Colonic mucosa (tissue), 4 donors: ENCODE measurements at places on chromosomes 3 and 15. TPM values are rescaled to one million over a fixed set of nuclear protein-coding genes. Genes with fewer than 3 reads are reported as not detected.

DNA sequence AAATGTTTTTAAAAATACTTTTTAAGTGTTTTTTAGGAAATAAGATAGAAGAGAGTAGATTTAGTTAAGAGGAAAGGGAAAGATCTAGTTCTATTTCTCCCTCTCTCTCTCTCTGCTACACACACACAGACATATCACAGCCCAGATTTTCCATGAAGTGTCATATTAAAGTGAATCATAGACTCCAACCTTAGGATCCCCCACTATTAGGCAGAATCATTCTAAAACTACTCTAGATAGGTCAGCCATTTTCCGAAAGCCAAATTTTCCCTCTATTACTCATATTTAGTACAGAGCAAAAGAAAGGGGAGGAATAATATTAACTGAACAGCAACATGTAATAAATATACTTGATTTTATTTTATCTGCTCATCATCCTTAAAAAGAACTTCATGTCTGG is 45.1 kb upstream of the RSL24D1 start:
- H3K27ac ChIP-seq, result no peak overlapping the region
- H3K4me1 ChIP-seq, result peaks cover 6% of the 10 kb centered on the region
- DNase-seq, result no peak
- H3K36me3 ChIP-seq, result no peaks in the 10 kb centered on the region

The P2RY12 gene
- total RNA-seq, result 0.72 TPM

GRCh38 chr15:30922480-30923311 is 19.0 kb downstream of the FAN1 start:
- peak; percentile 32 for DNase-seq
- no peaks in the 10 kb centered on the region for H3K4me1 ChIP-seq
- peak overlapping the region; percentile 27 for H3K27ac ChIP-seq
- peaks cover 12% of the 10 kb centered on the region for H3K36me3 ChIP-seq

The NR1I2 gene
- total RNA-seq, result 58.4 TPM

The ANKUB1 gene
- not detected for total RNA-seq

GRCh38 chr3:15647611-15648167 is 46.1 kb downstream of the BTD start:
- H3K4me3 ChIP-seq, result no peak overlapping the region
- peak overlapping the region; percentile 24 for H3K27ac ChIP-seq
- no peaks in the 10 kb centered on the region for H3K36me3 ChIP-seq
- DNase-seq, result peak; percentile 32
- H3K4me1 ChIP-seq, result no peaks in the 10 kb centered on the region

The PRSS50 gene
- not detected for total RNA-seq

The LPCAT4 gene
- 174 TPM for total RNA-seq

The UROC1 gene
- total RNA-seq, result not detected

DNA sequence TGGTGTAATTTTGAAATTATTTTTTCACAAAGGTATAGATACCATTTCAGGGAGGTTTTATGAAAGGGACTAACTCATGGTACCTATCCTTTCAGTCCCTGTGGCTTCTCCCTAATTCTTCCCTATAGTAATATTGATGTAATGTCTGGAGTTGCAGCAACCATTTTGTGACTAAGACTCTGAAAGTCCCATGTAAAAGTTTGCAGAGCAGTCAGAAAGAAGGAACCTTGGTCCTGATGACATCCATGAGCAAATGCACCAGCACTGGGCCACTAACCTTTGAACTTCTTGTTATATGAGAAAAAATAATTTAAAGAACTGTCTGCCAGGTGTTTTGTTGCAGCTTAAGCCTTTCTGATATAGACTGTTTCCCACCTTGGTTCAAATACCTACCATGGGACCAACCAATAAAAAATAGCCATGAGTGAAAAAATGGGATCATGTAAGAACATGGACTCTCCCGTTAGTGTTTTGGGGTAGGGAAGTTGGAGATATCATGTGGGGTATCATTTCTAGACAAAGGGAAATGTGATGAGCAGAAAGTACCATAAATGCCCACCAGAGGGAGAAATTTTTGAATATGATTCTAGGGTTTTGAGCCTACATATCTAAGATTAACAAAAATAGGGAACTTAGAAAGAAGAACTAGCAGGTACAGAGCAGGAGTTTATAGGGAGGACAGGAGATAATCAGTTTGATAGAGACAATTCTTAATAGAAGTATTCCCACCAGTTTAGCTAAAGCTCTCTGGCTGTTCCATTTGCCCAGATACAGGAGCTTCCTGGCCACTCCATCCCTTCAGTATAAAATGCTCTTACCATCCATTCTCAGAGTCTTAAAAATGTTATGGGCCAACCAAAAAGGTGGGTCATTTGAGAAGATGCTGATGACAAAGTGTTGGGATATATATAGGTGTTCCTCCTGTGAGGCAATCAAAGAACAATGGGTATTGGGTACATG is 3.4 kb upstream of the CPOX start:
- no peak overlapping the region for H3K4me3 ChIP-seq
- H3K27me3 ChIP-seq, result no peaks in the 10 kb centered on the region
- no peak for DNase-seq

GRCh38 chr3:141070727-141071357 is 19.7 kb downstream of the SPSB4 start:
- H3K27me3 ChIP-seq, result no peaks in the 10 kb centered on the region
- no peak overlapping the region for H3K4me3 ChIP-seq
- no peaks in the 10 kb centered on the region for H3K4me1 ChIP-seq

The GOLGA8T gene
- total RNA-seq, result not detected

The ZIC1 gene
- total RNA-seq, result 0.19 TPM

GRCh38 chr3:108110934-108111333 is 20.1 kb upstream of the CD47 start:
- H3K27ac ChIP-seq, result no peak overlapping the region
- DNase-seq, result no peak
- no peaks in the 10 kb centered on the region for H3K36me3 ChIP-seq
- H3K4me3 ChIP-seq, result no peak overlapping the region
- H3K27me3 ChIP-seq, result no peaks in the 10 kb centered on the region
- H3K4me1 ChIP-seq, result no peaks in the 10 kb centered on the region

The XYLB gene
- total RNA-seq, result 17.4 TPM

DNA sequence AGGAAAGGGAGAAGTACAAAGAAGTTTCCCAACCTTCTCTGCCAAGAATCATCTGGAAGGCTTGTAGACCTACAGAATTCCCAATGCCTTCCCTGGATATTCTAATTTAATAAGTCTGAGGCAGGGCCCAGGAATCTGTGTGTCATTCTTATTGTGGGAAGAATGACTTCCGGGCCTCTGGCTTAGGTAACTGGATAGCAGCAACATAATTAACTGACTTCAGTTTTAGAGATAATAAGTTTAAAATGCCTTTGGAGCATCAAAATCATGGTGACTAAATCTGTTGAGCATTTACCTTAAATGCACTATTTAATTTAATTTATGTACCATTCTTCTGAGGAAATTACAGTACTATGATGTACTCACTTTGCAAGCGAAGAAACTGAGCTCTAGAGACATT is 44.3 kb upstream of the TM4SF1 start:
- no peak overlapping the region for H3K27ac ChIP-seq
- no peaks in the 10 kb centered on the region for H3K36me3 ChIP-seq
- DNase-seq, result no peak
- H3K4me1 ChIP-seq, result no peaks in the 10 kb centered on the region
- no peaks in the 10 kb centered on the region for H3K27me3 ChIP-seq

DNA sequence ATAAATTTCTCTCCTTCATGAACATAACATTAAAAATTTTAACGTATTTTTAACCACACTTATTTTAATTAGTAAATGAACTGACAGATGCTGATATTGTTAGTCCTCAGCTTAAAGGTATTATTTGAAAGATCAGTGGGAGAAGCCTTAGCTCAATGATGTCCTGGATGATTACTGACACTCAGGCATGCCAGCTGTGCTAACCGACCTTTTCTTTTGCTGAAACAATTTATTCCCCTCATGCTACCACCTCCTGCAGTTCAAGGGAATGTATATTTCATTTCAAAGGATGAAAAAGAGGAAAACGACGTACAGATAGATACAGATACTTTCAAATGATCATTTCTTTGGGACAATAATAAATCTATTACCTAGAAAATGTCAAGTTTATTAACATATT is 620.8 kb downstream of the FGF12 start:
- no peaks in the 10 kb centered on the region for H3K4me1 ChIP-seq
- no peaks in the 10 kb centered on the region for H3K27me3 ChIP-seq
- no peak overlapping the region for H3K4me3 ChIP-seq
- H3K36me3 ChIP-seq, result no peaks in the 10 kb centered on the region
- H3K27ac ChIP-seq, result no peak overlapping the region

GRCh38 chr3:111070772-111071256 is 802 bp upstream of the NECTIN3 start:
- no peak for DNase-seq
- H3K27ac ChIP-seq, result peak overlapping the region; percentile 95
- H3K36me3 ChIP-seq, result no peaks in the 10 kb centered on the region
- no peaks in the 10 kb centered on the region for H3K27me3 ChIP-seq
- H3K4me1 ChIP-seq, result no peaks in the 10 kb centered on the region
- peak overlapping the region; percentile 90 for H3K4me3 ChIP-seq

DNA sequence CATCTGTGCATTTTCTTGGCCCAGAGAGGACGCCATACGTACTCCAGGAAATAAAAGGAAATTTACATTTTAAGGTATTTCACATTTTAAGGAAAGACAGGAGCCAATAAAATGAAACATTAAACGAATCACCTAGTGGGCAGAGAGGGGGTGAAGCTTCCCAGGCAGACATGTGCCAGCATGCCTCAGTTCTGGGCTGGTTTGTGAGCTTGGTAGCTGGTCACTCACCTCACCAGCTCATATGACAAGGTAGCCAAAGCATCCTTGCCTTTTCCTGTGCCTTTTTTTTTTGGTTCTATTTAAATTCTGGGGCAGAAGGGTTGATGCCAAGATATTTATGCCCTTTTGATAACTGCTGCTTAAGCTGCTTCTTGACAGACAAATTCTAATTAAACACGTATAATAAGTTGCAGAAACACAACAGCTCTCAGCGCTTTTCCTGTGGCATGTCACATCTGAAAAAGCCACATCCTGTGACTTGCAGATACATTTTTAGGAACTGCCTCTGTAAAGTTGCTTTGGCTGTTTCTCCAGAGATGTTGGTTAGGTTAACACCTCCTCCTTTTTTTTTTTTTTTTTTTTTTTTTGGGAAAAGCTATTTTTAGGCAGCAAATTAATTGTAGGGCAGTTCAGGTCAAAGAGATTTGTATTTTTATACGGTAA is 218.6 kb downstream of the PDCD6IP start:
- H3K27ac ChIP-seq, result no peak overlapping the region
- no peak for DNase-seq
- no peaks in the 10 kb centered on the region for H3K36me3 ChIP-seq
- no peaks in the 10 kb centered on the region for H3K27me3 ChIP-seq
- H3K4me1 ChIP-seq, result no peaks in the 10 kb centered on the region

DNA sequence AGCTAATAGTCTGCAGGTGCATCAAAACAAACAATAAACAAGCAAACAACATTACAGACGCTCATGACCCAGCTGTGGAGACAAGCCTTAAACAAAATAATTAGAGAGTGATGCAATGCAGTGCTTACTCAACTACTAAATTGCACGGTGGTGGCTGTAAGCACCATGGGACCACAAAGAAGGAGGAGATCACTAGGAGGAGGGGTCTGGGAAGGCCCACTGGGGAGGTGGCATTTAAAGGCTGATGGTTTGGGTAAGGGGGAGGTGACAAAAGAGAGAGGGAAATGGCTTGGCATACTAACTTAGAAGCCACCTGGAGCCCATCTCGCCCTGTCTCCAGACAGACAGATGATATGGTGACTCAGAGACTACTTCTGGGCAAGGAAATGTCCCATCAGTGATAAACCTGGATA is 516.7 kb downstream of the FOXP1 start:
- H3K4me1 ChIP-seq, result peaks cover 6% of the 10 kb centered on the region
